Spinal cord (tissue), 10 donors: ENCODE measurements at places on chromosomes 6 and 20.

DNA sequence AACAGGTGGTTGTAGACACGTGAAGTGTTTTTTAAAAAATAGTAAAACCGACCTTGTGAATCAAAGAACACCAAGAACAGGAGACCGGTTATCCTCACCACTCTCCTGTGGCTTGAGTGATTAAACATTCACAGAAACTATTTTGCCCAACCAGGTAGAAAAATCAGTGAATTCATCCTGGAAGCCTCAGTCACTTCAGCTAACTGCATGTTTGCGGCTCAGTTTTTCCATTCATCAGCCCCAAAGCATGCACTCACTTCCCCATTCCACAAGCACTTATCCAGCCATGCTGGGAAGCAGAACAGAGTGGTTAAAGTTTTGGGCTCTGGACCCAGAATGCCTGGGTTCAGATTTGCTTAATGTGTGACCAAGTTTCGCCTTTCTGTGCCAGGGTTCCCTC lies 2.4 kb downstream of the LRRN4 start:
- H3K27ac ChIP-seq = no peak overlapping the region
- H3K4me3 ChIP-seq = no peak overlapping the region
- H3K36me3 ChIP-seq = no peaks in the 10 kb centered on the region
- H3K27me3 ChIP-seq = peaks cover 20% of the 10 kb centered on the region

GRCh38 chr20:35269055-35269781 lies 8.7 kb downstream of the MMP24OS start:
- H3K4me3 ChIP-seq = no peak overlapping the region
- H3K27ac ChIP-seq = no peak overlapping the region
- DNase-seq = peak; percentile 29
- H3K27me3 ChIP-seq = no peaks in the 10 kb centered on the region
- H3K4me1 ChIP-seq = peaks cover 4% of the 10 kb centered on the region
- H3K36me3 ChIP-seq = peaks cover 71% of the 10 kb centered on the region

DNA sequence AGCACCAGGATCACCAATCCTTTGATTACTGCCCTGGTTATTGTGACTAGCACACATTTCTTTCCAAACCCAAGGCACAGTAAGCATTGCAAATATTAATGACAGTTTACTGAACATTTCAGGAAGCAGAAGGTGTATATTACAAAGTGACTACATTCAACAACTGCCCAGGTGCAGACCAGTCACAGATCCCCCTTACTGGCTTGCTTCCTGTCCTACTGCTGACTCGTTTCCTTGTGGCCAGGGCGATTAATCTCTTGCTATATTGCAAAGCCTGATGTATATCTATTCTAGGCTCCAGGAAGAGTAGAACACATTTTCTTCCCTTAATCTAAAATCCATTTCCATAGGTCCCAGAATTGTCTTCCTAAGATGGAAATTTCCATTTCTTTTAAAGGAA lies 77.2 kb upstream of the EPHA7 start:
- no peak overlapping the region for H3K27ac ChIP-seq
- DNase-seq = no peak
- H3K27me3 ChIP-seq = no peaks in the 10 kb centered on the region
- no peak overlapping the region for H3K4me3 ChIP-seq
- H3K4me1 ChIP-seq = no peaks in the 10 kb centered on the region

DNA sequence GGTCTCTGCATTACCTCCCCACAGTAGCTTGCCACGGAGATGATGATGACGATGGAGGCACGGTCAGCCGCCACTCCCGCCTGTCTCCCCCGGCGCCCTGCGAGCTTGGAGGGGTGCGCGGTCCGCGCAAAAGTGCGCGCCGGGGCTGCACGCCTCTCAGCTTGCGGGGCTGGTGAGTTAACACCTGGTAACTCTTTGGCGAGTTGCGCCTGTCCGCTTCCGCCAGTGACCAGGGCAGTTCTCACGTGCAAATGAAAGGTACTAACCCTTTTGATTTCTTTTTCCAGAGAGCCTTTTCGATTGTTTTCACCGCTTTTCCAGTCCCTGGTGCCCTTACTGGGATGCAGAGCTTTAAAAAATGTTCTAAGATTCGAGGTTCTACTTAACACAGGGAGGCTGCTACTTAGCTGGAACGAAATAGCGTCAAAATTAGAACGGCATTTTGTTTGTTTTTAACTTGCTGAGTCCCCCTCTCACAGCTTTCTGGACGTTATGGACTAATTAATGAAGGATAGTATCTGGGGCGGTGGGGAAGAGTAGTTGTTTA lies 6.2 kb downstream of the GRIK2 start:
- H3K36me3 ChIP-seq = peaks cover 3% of the 10 kb centered on the region
- H3K27ac ChIP-seq = peak overlapping the region; percentile 57
- H3K4me3 ChIP-seq = peak overlapping the region; percentile 49
- H3K27me3 ChIP-seq = no peaks in the 10 kb centered on the region

DNA sequence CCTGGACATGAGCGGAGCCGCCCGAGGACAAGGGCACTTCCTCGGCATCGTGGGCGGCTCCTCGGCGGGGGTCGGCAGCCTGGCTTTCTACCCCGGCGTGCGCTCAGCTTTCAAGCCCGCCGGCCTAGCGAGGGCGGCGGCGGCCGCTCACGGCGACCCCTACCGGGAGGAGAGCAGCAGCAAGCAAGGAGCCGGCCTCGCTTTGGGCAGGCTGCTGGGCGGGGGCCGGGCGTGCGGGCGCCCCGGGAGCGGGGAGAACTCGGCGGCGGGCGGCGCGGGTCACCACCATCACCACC lies 6.7 kb downstream of the PRDM13 start:
- H3K4me3 ChIP-seq = no peak overlapping the region
- peaks cover 24% of the 10 kb centered on the region for H3K4me1 ChIP-seq
- H3K27me3 ChIP-seq = peaks cover 96% of the 10 kb centered on the region
- DNase-seq = no peak
- H3K36me3 ChIP-seq = peaks cover 13% of the 10 kb centered on the region

GRCh38 chr20:29325304-29325640 lies 1932.2 kb upstream of the DEFB115 start:
- H3K27me3 ChIP-seq = no peaks in the 10 kb centered on the region
- H3K27ac ChIP-seq = no peak overlapping the region
- H3K4me1 ChIP-seq = no peaks in the 10 kb centered on the region
- no peaks in the 10 kb centered on the region for H3K36me3 ChIP-seq
- no peak for DNase-seq

- no peak overlapping the region for H3K4me3 ChIP-seq
- peaks cover 9% of the 10 kb centered on the region for H3K27me3 ChIP-seq
- no peak overlapping the region for H3K27ac ChIP-seq
- peaks cover 23% of the 10 kb centered on the region for H3K4me1 ChIP-seq
- DNase-seq = no peak
- H3K36me3 ChIP-seq = no peaks in the 10 kb centered on the region
These were observed 1.9 kb upstream of the BMP2 start for GRCh38 chr20:6765469-6766058.

DNA sequence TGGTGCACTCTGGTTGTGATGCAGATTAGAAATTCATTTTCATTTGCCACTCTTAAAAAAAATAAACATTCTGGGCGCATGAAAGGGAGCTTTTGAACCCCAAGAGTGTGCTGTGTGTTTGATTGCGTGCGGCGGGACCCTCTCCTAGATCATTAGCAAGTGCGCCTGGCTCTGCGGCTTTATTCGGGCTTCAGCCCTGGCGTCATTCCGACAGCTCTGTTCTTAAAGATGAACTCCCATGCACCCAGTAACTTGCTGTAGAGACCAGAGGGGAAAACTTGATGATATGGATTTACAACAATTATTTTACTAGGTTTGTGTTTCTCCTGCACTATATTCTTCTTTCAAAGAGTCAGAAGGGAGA lies 48.9 kb upstream of the ARMC2 start:
- DNase-seq = no peak
- peaks cover 19% of the 10 kb centered on the region for H3K4me1 ChIP-seq
- no peak overlapping the region for H3K27ac ChIP-seq
- H3K36me3 ChIP-seq = no peaks in the 10 kb centered on the region
- H3K4me3 ChIP-seq = no peak overlapping the region

DNA sequence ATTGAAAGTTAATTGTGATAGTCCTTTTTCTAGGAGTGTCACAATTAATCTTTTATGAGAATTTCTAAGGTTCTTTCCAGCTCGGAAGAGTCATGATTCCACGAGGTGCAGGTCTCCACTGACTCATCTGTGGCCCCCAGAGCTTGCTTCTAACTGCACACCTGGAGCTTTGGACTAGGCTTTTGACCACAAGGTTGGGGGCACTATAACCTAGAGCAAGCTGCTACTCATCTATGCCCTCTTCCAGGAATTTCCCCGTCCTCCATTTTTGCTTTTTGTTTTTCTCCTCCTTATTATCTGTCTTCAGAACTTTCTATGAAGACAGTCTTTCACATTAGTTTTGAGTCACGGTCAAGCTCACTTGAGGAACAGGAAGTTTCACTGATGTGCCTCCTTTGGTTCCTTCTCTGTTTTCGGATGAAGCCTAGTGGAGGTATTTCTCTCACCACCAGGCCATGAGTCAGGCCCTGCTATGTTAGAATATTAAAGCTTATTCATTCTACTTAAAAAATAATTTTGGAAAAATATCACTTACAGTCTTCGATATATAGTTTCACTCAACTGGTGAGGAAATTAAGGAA lies 119.2 kb upstream of the INSM1 start:
- H3K27ac ChIP-seq = no peak overlapping the region
- no peaks in the 10 kb centered on the region for H3K36me3 ChIP-seq
- H3K4me1 ChIP-seq = no peaks in the 10 kb centered on the region
- no peaks in the 10 kb centered on the region for H3K27me3 ChIP-seq

GRCh38 chr6:131379948-131380347 lies 193.1 kb upstream of the ARG1 start:
- DNase-seq = no peak
- H3K27me3 ChIP-seq = no peaks in the 10 kb centered on the region
- H3K4me3 ChIP-seq = no peak overlapping the region
- no peak overlapping the region for H3K27ac ChIP-seq

DNA sequence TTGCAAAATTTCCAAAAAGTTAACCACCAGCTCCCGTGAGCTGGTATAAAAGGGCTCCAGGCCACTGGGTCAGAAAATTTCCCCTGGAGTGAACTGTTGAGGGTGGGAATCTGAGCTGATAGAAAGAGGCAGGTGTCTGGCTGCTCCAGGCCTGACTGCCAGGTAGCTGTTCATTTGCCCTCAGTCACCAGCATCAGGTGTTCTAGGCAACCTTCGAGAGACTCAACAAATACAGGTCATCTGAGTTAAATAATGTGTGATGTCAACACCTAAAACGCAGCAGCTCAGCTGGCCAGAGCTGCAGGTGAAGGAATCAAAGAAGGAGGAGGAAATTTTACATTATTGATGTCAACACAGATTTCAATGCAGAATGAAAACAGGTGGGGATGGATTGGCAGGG lies 46.7 kb downstream of the KCNK5 start:
- no peaks in the 10 kb centered on the region for H3K36me3 ChIP-seq
- H3K27ac ChIP-seq = no peak overlapping the region

GRCh38 chr20:32831982-32832381 lies 12.2 kb downstream of the MAPRE1 start:
- H3K4me1 ChIP-seq = peaks cover 10% of the 10 kb centered on the region
- DNase-seq = no peak
- no peak overlapping the region for H3K27ac ChIP-seq
